ENCODE measurements at places on chromosomes 11 and 22. TPM values are rescaled to one million over a fixed set of nuclear protein-coding genes. Genes with fewer than 3 reads are reported as not detected.
A peak's percentile ranks its signal among the peaks of the same experiment; 100 is the strongest.

GRCh38 chr11:10899121-10899830 lies 41.4 kb upstream of the ZBED5 start:
- peak; percentile 56 for DNase-seq

GRCh38 chr11:63622323-63622722 lies 8.1 kb upstream of the PLAAT3 start:
- DNase-seq, result no peak

- DNase-seq, result no peak
These were observed 326.6 kb downstream of the MN1 start for GRCh38 chr22:27474711-27475547.

- no peak for DNase-seq
These were observed 10.6 kb downstream of the MYH9 start for GRCh38 chr22:36377022-36377631.

- DNase-seq, result no peak
These were observed 2.0 kb downstream of the ARHGEF17 start for GRCh38 chr11:73310076-73310475.

GRCh38 chr11:118907051-118908042 lies 18.4 kb downstream of the BCL9L start:
- DNase-seq, result peak; percentile 94

- no peak for DNase-seq
These were observed 2.3 kb downstream of the ACTN3 start for GRCh38 chr11:66548774-66549630.

Gene FOSL1
- 4.2 TPM for total RNA-seq

Gene C11orf42
- not detected for total RNA-seq

GRCh38 chr11:75986966-75987365 lies 172.0 kb downstream of the UVRAG start:
- no peak for DNase-seq

DNA sequence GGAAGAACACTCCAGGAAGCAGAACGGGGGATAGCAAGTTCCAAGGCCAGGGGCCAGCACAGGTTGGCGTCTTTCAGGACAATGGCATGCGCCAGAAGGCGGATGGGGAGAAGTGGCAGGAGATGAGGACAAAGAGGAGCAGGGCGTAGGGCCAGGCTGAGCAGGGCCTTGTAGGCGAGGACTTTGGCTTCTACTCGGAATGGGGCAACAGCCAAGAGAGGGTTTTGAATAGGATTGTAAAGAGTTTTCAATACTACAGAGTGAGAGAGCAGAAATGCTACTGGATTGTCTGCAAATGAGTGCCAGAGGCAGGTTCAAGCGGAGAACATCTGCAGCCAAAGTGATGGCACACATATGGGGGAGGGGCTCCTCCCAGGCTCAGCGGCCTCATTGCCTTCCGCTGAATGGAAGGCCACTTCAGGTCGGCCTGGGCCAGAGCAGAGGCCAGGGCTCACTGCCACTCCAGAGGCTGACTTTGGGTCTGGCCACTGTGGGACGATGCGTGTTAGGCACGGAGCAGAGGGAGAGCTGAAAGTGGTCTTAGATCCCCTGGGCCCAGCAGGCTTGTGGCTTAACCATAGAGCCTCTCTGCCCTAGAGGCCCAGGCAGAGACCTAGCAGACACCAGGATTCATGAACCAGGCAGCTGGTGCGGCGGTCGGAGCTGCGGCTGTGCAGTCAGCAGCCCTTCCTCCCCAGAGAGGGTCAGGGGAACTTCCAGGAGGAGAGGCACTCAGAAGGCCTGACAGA lies 118.2 kb downstream of the DSCAML1 start:
- no peak for DNase-seq

Gene PGA5
- total RNA-seq, result not detected

GRCh38 chr22:31585161-31585859 lies 76.7 kb downstream of the PISD start:
- no peak for DNase-seq

Gene LRRC56
- total RNA-seq, result 2.8 TPM

Gene OR52A1
- total RNA-seq, result not detected

DNA sequence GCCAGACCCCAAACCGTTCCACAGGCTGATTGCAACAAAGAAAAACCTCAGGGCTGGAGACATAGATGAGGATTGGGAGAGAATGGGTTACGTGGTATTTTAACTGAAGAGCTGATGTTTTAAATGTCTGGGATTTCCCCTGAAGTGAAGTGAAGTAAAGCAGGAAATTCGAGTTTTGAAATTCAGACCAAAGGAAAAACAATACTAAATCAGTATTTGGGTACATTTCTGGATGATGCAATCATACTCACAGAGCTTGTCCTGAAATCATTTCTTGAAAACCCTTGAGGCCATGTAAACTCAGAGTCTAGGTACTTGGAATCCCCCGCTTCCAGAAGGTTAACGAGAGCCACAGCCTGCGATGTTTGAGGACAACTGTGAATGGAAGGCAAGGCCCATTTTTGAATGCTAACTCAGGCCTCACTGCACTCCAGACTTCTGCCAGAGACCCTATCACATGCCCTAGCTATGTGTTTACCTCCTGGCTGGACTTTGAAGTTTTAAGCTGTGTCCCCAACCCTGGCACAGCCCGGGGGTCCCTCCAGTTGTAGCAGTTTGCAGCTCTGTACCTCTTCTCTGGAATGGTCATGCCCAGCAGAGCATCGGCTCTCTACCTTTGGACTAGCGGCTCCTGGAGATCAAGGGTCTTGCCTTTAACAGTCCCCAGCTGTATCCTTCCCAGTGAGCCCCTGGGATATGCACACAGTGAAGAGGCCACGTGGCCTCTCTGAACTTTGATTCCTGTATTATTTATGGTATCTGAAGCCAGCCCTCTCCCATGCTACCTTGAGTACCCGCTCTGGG lies 5.4 kb upstream of the FTH1 start:
- peak; percentile 54 for DNase-seq

DNA sequence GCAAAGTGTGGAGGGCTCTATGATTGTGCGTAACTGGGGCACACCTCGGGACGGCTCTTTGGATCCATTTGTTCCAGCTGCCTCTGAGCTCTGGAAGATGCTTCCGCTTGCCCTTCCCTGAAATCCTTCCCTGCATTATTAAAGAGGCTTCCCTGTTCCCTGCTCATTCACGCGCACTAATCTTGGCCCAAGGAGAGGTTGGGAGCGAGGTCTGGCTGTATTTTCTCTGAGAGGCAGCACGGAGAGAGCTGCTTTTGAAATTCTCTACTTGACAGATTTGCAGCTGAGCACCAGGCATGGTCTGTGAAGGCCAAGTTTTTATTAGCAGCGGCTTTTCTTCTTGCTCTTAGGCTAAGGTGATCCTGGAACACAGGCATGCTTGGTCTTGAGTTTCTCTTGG lies 94.8 kb upstream of the NTM start:
- DNase-seq, result no peak
